Endothelial cell (in vitro differentiated cells): ENCODE measurements at places on chromosomes 7 and 10. TPM values are rescaled to one million over a fixed set of nuclear protein-coding genes. Genes with fewer than 3 reads are reported as not detected.

- no peak for DNase-seq
- no peak overlapping the region for H3K27ac ChIP-seq
- peaks cover 2% of the 10 kb centered on the region for H3K27me3 ChIP-seq
- no peak overlapping the region for H3K4me3 ChIP-seq
- no peaks in the 10 kb centered on the region for H3K36me3 ChIP-seq
- H3K4me1 ChIP-seq: no peaks in the 10 kb centered on the region
Observed at GRCh38 chr10:13049774-13050420, 48.4 kb upstream of the CCDC3 start.

- no peaks in the 10 kb centered on the region for H3K4me1 ChIP-seq
- no peak overlapping the region for H3K4me3 ChIP-seq
- H3K36me3 ChIP-seq: no peaks in the 10 kb centered on the region
- H3K27me3 ChIP-seq: no peaks in the 10 kb centered on the region
Observed at GRCh38 chr7:21722371-21722770, 179.5 kb downstream of the DNAH11 start.

- no peak overlapping the region for H3K27ac ChIP-seq
- no peak overlapping the region for H3K4me3 ChIP-seq
- H3K27me3 ChIP-seq: peaks cover 2% of the 10 kb centered on the region
- no peak for DNase-seq
- no peaks in the 10 kb centered on the region for H3K4me1 ChIP-seq
Observed at GRCh38 chr10:58733436-58733835, 220.8 kb downstream of the BICC1 start.

DNA sequence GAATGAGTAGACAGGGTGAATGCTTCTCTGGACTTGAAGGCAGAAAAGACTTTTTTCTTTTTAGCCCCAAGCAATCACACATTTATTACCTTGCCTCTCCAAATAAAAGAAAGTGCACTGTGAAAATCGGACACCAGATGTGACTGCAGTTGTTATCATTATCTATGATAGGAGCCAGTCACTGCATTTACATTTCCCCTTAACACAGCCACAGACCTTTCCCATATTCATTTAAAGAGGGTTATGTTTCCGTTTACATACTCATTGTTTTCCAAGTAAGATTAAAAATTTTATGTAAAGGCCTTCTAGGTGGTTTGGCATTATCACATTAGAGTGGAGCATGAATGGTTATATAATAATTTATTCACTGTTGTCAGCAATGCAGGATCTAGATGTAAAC is 586.8 kb downstream of the SORCS1 start:
- no peaks in the 10 kb centered on the region for H3K36me3 ChIP-seq
- no peak overlapping the region for H3K4me3 ChIP-seq
- peaks cover 30% of the 10 kb centered on the region for H3K4me1 ChIP-seq
- peaks cover under 1% of the 10 kb centered on the region for H3K27me3 ChIP-seq
- DNase-seq: no peak

Gene SPDYE16
- total RNA-seq: not detected

Gene GIMAP7
- total RNA-seq: 2.2 TPM

DNA sequence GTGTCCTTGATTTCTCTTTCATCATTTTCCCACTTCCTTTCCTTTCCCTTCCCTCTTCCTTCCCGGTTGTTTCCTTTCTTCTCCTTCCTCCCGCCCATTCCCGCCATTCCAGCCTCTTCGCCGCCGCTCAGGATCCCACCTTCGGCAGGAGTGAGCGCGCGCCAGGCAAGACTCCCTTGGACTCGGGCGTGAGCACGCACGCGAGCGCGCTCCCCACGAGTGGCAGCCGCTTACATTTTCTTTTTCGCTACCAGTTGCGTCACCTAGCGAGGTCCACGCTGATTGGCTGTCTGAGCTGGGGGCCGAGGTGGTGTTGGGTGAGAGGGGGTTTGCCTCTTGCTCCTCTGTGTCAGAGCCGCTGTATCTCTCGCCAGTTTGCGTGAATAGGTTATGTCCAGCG is 11.8 kb downstream of the ZAN start:
- peak overlapping the region; percentile 13 for H3K27ac ChIP-seq
- H3K36me3 ChIP-seq: no peaks in the 10 kb centered on the region
- peak overlapping the region; percentile 69 for H3K4me3 ChIP-seq
- H3K27me3 ChIP-seq: peaks cover 2% of the 10 kb centered on the region
- DNase-seq: no peak

GRCh38 chr10:27628621-27629020 is 117.0 kb downstream of the MKX start:
- H3K36me3 ChIP-seq: no peaks in the 10 kb centered on the region
- H3K27me3 ChIP-seq: no peaks in the 10 kb centered on the region
- H3K27ac ChIP-seq: no peak overlapping the region

DNA sequence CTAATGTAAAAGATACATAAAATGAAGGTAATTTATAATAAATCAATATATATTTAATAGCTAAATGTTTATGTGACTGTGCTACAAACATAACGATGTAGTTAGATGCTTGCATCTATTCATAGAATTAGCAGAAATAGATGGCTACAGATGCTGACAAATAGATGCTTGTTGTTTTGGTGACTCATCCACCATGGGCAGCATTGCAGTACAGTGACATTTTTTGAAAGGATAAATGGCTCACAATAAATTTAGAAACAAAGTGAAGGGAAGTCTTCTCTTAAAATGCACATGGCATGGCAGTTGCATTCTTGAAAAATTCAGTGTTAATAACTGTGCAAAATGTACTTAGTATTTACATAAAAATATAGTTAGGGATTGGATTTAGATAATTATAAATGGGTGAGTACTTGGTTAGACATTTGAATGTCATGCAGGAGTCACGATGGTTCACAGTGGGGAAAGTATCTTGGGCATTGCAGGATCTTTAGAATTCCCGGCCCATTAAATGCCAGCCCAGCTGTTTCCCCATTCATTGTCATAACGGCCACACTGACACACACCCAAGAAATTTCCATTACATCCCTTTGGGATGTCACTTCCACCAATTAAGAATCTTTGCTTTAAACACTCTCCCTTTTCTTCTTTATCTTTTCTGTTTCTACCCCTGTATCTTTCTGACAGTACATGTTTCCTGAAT is 564.1 kb downstream of the ATRNL1 start:
- DNase-seq: no peak
- H3K4me1 ChIP-seq: peaks cover 7% of the 10 kb centered on the region
- H3K4me3 ChIP-seq: no peak overlapping the region
- no peaks in the 10 kb centered on the region for H3K27me3 ChIP-seq
- H3K27ac ChIP-seq: no peak overlapping the region
